ENCODE measurements at places on chromosomes 5 and 9.

DNA sequence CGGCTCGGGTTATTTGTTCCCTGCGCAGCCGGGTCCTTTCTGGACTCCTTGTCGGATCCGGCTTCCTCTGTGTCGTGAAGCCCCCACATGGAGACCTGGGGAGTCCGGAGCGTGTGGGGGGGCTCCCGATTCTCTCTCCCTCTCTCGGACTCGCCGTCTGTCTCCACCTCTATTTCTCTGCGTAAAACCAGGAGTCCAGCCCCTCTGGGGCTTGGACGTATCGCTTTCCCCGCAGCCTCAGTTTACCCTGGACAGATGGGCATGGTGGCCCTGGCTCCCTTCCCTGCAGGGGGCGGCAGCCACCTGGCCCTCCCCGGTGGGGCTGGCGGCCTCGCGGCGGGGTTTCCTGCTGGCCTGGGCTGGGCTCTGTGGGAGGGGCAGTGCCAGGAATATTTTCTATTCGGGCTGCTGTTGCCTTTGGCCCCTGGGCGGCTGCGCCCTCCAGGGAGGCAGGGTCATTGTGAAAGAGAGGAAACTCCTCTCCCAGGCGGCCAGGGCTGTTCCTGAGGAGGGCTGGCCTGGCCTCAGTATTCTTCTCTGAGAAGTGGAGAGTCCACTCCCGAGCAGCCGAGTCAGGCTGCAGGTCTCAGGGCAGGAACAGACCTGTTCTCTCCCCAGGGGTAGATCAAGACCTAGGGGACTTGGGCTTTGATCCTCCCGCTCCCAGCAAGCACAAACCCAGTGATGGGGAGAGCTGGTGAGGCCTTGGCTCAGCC, 665 bp downstream of the ASS1 start:
- no peak for DNase-seq

DNA sequence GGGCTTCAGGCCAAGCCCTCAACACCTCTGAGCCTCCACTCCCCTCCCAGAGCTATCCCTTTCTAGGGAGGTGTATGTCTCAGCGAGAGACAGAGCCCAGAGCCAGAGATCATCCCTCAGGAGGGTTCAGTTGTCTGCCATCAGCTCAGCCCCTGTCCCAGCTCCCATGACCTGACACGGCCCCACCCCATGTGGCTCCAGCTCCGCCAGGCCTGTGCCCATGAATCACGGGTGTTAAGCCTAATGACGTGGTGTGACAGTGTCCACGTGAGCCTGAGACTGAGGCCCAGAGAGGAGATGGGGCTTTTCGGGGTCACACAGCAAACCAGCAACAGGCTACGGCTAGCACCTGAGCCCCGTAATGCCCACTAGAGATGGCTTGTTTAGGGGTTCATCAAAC, 60.9 kb upstream of the ORM1 start:
- DNase-seq = no peak

GRCh38 chr9:132301521-132301920, 53.3 kb downstream of the SETX start:
- DNase-seq = no peak

GRCh38 chr5:161846746-161847145, 1.2 kb upstream of the GABRA1 start:
- DNase-seq = no peak

DNA sequence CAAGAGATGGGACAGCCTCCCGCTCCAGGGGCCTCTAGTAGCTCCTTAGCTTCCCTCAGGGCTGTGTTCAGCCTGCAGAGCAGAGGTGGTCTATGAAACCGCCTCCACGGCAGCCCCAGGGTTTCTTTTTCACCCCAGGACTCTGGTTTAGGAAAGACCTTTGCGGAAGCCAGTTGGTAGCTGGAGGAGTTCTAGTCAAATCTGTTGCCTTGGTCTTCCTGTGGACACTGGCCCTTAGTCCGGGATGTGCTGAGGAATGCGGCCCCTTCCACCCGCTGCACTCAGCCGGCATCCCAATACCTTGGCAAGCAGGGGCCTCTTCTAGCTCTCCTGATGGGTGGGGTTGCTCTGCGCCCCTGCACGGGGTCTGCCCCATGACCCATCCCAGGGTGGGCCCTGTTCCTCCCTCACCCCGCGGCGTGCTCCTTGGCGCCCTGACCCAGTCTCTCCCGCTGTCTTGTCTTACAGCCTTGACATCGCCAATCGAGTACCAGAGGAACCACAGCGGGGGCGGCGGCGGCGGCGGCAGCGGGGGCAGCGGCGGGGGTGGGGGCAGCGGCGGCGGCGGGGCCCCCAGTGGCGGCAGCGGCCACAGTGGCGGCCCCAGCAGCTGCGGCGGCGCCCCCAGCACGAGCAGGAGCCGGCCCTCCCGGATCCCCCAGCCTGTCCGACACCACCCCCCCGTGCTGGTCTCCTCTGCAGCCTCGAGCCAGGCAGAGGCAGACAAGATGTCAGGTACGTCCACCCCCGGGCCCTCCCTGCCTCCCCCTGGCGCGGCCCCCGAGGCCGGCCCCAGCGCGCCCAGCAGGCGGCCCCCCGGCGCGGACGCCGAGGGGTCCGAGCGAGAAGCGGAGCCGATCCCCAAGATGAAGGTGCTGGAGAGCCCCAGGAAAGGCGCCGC, 94.3 kb upstream of the OTULINL start:
- no peak for DNase-seq

GRCh38 chr9:85303757-85304134, 438.0 kb downstream of the AGTPBP1 start:
- no peak for DNase-seq

All from activated naive CD4-positive, alpha-beta T cell treated with Interleukin-2 at 50 U/mL for 16 hours (primary cell).